ENCODE measurements at places on chromosomes 6 and 20. TPM values are rescaled to one million over a fixed set of nuclear protein-coding genes. Genes with fewer than 3 reads are reported as not detected.

The TSHZ2 gene
- total RNA-seq: 0.76 TPM

The PPP1R14C gene
- not detected for total RNA-seq

- DNase-seq: no peak
Observed at GRCh38 chr6:144160431-144161005, 10.2 kb downstream of the STX11 start.

The FAM184A gene
- 0.79 TPM for total RNA-seq

GRCh38 chr20:18794428-18794787 is 19.2 kb upstream of the SCP2D1 start:
- no peak for DNase-seq

The ALDH8A1 gene
- total RNA-seq: 2.4 TPM

GRCh38 chr20:11516448-11516847 is 401.2 kb upstream of the BTBD3 start:
- DNase-seq: no peak

GRCh38 chr6:156662025-156662445 is 115.1 kb upstream of the ARID1B start:
- peak; percentile 45 for DNase-seq

GRCh38 chr6:19830171-19830570 is 7.0 kb upstream of the ID4 start:
- no peak for DNase-seq

The SCRT2 gene
- not detected for total RNA-seq

DNA sequence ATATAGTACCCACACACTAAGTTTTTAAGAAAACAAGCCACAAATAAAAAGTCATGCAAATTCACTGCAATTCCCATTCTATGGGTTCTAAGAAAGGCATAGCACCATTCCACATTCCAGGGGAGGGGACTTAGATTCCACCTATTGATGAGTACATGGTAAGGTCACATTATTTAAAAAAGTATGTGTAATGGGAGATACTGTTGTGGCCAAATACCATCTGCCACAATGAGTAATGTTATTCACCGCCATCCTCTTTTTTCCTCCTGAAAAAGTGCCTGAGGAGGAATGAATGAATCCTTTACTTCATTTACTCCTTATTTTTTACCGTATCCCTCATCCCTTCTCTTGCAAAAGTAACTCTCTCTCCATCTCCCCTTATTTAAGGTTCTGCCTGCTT is 27.0 kb upstream of the ADGRF1 start:
- DNase-seq: no peak

DNA sequence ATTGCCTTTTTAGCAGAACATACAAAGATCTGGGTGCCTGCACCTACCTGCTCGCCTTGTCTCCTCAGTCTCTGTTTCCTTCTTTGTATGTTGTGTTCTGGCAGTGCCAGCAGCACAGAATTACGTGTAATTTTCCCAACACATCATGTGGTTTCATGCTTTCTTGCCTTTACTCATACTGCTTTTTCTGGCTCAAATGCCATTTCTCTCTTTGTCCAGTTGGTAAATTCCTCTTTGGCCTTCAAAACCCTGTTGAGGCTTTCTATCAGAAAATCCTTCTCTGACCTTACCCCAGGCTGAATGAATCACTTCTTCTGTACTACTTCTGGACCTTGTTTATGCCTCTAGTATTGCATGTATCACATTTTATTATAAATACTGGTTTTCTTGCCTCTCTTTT is 31.8 kb downstream of the L3MBTL3 start:
- no peak for DNase-seq

- no peak for DNase-seq
Observed at GRCh38 chr6:42017021-42017643, 33.2 kb upstream of the TAF8 start.

GRCh38 chr20:47343007-47343472 is 13.5 kb downstream of the ZMYND8 start:
- DNase-seq: no peak

DNA sequence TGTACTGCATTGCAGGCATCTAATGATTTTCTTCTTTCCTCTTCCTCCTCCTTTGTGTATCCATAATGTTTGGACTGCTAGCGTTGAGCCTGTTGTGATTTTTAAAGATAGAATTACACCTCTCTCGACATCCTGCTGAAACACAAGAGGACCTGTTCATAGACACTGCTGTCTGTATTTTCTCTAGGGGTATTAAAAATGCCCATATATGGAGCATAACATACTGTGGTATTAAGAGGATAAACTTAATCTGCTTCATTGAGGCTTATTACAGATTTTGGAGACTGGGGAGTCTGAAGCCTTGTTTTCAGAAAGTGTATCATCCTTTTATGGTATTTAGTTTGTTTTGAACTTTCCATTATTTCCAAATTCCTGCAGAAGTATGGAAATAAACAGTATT is 414.3 kb downstream of the CDKAL1 start:
- DNase-seq: no peak

The PRDM13 gene
- total RNA-seq: not detected

DNA sequence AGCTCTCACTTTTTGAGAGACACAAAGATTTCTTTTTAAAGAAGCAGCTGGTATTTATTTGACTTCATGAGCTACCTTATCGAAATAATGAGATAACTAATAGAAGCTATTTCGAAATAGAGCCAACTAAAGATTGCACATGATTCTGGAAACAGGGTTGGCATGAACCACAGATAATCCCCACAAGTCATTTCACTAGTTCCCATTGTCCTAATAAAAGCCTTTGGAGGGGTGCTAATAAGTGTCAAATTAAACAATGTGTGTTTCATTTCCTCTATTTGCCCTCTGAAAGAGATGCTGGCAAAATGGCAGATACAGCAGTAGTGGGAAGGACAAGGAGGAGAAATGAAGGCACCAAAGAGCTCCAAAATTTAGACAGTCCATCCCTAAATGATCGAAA is 78.6 kb upstream of the RIPOR2 start:
- no peak for DNase-seq

DNA sequence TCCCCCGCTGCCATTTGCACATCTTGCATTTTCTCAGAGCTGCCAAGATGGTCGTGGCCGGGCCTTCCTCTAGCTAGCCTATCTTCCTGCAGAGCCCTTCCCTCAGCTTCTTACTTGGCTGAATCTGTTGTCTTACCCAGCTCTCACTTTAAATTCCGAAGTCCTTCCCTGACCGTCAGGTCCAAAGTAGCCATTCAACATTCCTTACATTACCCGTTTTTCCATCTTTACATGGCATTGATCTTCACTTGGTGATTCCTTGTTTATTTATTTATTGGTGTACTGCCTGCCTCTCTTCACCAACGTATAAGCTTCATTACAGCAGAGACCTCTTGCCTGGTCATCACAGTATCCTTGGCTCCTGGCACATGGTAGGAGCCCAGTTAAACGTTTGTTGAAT is 137.4 kb upstream of the ESR1 start:
- no peak for DNase-seq

DNA sequence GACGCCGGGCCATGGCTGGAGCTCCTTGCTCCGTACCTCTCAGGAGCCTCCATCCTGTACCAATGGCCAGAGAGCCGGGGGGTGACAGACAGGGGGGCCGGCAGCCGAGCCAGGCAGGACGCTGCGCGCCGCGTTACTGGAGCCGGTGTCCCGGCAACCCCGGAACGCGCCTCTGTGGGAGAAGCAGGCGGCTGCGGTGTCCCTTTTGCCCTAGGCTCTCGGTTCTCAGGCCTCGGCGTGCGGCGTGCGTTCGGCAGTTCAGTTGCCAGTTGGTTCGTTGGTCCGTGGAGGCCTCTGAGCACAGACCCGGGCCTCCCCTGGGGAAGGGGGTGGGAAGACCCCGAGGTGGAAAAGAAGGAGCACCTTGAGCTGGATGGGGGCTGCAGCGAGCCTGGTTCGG is at the start of gene SPATS1:
TSS of gene SPATS1 (plus strand) at position 162 of the 400 bp plus-strand sequence. CDS start 446 bp downstream, outside the sequence.
- DNase-seq: no peak

DNA sequence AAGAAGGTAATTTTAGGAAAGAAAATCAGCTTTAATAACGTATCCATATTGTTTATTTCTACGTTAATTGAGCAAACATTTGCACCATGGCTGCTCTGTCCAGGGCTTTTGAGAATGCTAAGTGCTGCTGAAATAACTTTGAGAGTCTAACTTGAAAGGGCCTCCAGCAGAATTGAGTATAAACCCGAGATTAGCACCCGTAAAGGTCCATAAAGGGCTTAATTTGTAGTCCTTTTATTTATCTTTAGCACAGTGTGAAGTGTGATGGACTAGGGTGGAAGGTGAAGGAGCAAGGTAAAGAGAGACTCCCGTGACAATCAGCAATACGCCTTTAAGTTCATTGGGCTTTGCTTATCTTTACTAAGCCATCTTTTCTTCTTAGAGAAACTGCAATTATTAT is 77.7 kb upstream of the SUPT3H start:
- DNase-seq: no peak

DNA sequence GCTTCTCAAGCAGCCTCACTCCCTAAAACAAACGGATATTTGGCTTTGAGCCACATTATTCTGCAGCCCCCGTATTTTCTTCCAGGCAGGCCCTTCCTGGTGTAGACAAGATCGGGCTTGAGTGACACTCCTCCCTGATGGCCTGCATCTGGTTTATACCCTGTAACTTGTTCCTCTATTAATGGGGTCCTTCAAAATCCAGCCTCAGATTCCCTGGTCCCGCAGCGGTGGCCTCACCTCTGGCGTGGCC is 375 bp upstream of the TMEM14C start:
- no peak for DNase-seq

The FERMT1 gene
- total RNA-seq: not detected

- DNase-seq: no peak
Observed at GRCh38 chr6:156392648-156393047, 384.5 kb upstream of the ARID1B start.

DNA sequence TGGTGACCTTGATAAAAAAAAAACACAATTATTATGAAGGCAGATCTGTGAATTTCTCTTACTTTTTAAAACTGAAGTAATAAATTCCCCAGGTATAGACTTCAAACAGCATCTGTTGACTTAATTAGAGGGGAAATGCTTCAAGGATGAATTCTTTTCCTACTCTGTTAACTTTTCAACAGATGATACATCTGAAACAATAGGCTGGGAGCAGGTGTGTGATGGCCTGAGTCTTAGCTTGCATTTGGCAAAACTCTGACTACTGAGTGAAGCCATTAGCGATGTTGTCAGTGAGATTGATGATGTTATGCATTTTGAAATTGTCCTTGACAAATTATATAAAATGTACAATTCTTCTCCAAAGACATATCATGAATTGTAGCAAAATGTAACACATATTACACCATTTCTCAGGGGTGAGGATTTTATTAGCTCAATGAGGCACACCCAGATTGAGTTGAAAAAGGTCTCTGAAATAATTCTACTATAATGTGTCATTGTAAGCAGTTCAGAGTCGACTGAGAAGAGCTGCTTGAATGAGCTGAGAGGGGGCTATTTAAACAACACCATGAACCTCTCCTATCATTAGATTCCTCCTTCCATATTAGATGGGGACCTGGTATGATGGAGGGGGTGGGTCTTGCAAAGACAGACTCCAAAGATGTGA is 39.6 kb upstream of the OGFRL1 start:
- DNase-seq: no peak

DNA sequence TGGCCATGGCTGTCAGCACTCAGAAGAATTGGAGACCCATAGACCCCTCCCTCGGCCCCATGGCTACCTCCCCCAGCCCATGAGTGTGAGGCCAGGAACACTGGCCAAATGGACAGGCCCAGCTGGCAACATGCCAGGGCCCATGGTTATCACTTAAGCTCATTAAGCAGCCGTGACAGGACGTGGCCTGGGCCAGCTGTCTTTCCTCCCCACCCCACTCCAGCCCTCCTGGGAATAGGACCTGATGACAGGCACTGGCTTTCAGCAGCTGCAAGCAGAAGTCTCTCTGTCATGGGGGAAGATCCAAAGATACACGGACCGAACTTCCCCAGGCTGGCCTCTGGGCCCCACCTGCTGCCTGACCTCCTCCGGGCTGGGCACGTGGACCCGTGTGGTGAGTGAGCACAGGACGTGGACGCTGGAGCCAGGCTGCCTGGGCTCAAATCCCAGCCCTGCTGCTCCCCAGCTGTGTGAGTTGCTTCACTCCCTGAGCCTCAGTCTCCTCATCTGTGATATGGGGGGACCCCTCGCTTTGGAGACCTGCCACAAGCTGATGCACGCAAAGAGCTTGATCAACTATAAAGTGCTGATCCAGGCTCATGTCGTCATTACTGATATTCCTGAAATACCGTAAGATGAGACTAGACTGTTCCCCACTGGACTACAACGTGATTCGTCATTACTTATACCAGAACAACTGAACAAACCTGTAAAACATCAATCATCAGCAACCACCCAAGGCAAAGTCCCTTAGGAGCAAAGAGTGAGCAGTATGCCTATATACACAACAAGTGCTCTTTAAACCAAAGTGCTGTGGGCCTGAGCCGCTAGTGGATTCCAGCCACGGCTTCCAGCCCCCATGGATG is 22.0 kb upstream of the VSTM2L start:
- DNase-seq: no peak

The SRSF3 gene
- 627 TPM for total RNA-seq

The PPP1R3G gene
- total RNA-seq: not detected

Measured in CD8-positive, alpha-beta T cell (primary cell).